ENCODE measurements at places on chromosomes 16 and 17.
A peak's percentile ranks its signal among the peaks of the same experiment; 100 is the strongest.

DNA sequence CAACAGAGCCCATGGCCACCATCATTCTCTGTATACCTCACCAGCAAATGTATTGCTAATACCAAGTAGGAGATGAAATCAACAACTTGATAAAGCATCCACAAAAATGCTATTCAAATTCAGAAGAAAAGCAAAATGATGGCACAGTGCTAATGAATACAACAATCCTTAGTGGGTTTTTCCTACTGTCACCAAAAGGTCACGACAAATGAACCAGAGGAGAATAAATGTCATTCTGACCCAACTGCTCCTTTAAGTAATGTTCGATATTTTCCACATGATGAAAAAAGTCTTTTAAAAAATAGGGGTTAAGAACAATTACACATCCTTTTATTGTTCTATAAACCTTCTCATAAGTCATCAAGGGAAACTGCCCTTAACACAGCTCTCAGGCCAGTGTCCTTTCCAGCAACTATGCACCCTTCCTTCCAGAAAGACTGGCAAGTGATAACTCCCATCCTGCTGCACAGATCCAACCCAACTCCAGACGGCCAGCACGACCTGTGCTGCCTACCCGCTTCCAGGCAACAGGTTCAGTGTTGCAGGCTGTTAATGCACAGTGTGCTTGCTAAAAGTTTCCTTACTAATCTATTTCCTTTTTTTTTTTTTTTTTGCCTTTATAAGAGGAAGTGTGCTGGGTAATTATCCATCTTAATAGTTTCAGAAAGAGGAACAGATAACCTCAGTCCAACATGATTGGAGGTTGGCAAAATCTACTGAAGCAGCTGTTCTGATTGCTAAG lies 15.4 kb downstream of the FBXO31 start:
- DNase-seq: no peak

GRCh38 chr16:57903656-57904055 lies 67.3 kb downstream of the CNGB1 start:
- DNase-seq: no peak

DNA sequence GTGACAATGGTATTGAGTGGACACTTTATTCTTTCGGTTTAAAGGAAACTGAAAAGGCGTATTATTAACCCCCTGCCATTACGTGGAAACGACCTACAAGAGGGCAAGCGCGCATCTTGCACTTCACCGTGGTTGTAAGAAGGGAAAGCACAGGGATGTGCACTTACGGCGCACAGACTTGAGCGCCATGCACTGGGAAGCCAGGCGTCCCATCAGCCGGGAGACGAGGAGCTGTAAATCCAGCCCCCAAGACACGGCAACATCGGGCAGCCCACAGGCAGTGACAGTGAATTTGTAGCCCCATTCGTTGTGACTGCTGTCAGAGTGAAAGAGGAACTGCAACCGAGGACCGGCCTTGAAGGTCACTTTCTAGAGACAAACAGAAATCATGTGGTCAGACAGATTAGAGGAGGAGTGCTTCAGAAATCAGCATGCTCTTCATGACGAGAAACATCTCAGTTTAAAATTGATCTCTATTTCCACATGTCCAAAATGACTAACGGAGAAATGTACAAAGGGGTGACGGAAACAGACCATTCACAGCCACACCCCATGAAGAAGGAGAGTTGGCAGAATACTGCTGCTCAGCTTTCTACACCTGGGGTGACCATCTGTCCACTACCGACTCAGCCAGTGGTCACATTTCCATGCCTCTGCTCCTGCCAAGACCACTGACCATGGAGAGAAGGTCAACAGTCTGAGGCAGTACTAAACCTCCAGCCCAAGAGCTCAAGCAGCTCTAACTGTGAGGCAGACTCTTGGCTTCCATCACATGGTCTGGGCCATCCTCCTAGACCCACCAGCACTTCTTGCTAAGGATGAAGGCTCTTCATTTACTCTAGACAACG lies 68.6 kb downstream of the ZZEF1 start:
- peak; percentile 12 for DNase-seq

DNA sequence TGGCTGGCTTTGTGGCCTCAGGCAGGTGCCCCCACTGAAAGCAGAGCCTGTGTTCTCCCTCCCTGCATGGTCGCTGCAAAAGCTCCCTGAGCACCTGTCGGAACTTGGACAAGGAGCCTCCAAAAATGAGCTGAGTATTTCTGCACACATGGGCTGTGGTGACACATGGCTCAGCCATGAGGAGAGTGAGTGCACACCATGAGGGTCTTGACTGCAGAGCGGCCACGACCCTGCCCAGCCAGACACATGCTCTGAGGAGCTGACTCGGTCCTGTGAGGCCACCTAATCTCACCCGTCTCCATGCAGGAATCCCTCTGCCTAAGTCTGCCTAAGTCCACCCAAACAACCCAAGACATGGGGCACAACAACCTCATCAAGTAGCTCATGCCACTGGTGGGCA lies 128.9 kb downstream of the DYNLRB2 start:
- no peak for DNase-seq

GRCh38 chr17:41518789-41519449 lies at the start of gene KRT15:
Gene KRT15, minus strand, starts transcription at chr17:41518890. Its CDS starts 63 bp downstream, at chr17:41518827.
- no peak for DNase-seq

DNA sequence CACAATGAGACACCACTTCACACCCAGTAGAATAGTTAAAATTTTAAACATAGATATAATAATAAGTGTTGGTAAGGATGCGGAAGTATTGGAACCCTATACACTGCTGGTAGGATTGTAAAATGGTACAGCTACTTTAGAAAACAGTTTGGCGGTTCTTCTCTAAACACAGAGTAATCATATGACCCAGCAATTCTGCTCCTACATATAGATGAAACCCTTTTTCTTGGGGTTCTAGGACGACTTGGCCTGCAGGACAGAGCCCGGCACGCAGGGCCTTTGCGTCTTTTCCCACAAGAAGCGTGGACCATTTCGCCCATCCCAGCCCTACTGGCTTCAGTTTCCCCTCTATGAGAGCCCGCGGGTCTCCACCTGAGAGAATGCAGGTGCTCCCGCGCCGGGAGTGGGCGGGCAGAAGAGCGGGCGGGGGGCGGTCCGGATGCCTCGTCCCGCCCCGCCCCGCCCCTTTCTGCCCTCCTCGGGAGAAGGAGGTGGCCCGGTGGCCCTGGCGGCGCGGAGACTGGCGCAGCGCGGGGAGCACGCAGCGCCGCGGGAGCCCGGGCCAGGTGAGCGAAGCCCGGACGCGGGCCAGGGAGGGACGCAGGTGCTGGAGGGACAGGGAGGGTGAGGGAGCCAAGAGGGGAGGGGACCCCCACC lies at the start of gene SDR42E2:
TSS of gene SDR42E2 (plus strand) at position 508 of the 657 bp plus-strand sequence. CDS start 3,077 bp downstream, outside the sequence.
- no peak for DNase-seq

DNA sequence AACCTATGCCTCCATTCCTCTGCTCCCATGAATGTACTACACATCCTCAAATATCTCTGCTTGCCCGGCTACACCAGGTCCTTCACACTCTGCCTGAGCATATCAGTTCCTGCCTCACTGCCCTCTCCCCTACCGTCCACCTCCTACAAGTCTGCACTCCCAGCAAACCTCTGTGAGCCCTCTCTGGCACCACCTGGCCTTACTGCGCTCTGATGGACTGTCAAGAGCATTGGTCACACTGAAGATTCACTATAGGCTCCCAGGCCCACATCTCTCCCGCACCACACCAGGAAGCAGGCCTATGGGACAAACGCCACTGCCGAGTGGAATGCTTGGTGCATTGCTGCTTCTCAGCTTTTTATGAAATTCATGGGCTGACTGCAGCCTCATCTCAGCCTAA lies 8.9 kb downstream of the GINS2 start:
- DNase-seq: no peak

DNA sequence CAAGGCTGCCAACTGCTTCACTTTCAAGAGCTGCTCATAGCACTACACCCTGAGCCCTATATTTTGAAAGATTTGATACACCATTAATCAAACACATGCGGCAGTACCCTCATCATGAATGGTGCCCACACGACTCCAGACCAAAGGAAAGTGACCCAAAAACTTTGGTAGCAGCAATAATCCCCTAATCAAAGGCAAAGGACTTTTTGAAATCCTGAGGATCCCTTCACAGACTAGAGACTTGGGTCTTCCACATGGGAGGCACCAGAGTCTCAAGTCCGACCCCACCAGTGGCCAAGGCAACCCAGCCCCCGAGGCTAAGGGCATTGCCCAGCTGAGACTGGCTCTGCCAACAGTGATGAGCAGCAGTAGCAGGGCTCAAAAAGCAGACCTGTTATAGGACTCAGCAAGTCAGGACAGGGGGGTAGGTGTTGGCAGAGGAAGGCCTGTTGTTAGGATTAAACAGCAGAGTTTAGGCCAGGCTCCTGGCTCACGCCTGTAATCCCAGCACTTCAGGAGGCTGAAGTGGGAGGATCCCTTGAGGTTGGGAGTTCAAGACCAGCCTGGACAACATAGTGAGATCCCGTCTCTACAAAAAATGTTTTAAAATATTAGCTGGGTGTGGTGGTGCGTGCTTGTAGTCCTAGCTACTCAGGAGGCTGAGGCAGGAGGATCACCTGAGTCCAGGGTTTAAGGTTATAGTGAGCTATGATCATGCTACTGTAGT lies 3.2 kb downstream of the TRIM25 start:
- no peak for DNase-seq

DNA sequence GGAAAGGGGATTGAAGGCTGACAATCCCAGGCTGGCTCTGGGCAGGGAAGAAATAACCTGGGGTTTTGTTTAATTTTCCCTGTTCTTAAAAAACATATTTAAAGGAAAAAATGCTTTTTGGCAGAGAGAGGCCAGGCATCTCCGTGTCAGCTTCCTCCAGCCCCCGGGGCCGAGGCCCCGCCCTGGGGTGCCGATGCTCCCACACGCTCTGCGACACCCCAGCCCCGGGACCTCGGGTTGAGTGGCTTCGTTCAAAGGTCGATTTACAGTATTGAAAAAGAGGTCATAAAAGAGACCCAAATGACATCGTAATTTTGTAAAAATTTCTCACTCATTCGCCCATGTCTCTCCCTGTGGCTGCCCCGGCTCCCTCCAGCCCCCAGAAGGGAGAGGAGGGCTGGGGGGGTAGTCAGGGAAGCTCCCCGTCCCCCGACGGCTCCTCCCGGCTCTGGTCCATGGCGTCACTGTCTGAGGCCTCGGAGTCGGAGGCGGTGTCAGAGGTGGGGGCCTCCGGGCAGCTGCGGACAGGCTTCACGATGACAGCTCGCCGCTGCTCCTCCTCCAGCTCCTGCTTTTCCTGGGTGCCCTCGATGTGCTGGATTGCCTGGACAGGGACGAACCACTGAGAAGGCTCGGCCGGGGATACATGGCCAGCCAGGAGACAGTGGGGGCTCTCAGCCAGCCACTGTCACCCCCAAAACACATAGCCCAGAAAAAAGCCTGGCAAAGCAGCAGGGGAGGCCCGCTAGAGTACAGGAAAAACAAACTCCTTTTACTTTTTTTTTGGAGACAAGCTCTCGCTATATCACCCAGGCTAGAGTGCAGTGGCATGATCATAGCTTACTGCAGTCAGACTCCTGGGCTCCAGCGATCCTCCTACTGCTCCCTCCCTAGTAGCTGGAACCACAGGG lies 14.9 kb downstream of the TFAP4 start:
- no peak for DNase-seq

DNA sequence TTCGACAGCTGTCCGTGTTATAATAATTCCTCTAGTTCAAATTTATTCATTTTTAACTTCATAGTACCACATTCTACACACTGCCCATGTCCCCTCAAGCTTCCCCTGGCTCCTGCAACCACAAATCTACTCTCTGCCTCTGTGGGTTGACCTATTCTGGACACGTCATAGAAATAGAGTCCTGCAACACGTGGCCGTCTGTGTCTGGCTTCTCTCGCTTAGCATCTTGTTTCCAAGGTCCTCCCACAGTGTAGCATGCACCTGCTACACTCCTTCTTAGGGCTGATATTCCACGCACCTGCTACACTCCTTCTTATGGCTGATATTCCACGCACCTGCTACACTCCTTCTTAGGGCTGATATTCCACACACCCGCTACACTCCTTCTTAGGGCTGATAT lies 16.5 kb downstream of the SCGB1C2 start:
- no peak for DNase-seq

- DNase-seq: no peak
Measured at GRCh38 chr16:48197294-48197693, 41.5 kb upstream of the ABCC12 start.

DNA sequence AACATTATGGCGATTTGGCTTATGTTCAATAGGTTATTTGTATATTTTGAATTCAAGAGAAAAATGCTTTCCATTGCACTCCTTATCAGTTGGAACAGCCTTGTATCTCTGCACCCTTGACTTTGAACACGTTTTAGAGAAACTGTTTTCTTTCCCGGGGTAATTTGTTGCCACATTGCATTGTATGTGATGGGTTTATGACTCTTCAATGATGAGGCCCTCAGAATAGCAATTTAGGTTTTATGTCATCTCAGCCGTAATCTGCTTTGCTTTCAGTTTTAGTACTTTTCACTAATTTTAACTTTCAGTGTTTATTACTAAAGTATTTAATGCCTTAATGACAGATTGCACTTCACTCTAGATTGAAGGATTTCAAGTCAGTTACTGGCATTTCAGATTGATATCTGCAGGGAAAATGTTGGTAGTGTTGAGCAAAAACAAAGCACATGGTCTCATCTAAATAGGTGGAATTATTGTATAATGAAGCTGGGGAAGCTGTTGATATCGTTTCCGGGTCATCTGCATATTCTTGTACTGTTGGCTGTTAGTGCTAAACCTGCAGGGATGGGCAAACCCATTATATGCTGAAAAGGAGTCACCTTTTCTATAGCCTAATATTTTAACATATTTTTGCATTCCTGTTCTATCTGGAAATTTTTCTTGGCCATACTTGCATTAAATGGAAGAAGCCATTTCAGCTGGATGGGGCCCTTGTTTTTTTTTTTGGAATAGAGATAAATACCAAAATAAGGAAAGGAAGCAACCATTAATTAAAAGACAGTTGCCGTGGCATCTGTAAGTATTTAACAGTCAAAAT lies 2.0 kb downstream of the LUC7L3 start:
- no peak for DNase-seq

DNA sequence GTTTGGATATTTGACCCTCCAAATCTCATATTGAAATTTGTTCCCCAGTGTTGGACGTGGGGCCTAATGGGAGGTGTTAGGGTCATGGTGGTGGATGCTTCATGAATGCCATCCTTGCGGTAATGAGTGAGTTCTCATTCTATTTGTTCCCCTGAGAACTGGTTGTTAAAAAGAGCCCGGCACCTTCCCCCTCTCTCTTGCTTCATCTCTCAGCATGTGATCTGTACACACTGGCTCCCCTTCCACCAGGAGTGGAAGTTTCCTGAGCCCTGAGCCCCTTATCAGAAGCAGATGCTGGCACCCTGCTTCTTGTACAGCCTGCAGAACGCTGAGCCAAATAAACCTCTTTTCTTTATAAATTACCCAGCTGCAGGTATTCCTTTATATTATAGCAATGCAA lies 25.6 kb downstream of the PIK3R6 start:
- no peak for DNase-seq

- no peak for DNase-seq
Measured at GRCh38 chr17:30323262-30323894, 10.5 kb downstream of the TMIGD1 start.

DNA sequence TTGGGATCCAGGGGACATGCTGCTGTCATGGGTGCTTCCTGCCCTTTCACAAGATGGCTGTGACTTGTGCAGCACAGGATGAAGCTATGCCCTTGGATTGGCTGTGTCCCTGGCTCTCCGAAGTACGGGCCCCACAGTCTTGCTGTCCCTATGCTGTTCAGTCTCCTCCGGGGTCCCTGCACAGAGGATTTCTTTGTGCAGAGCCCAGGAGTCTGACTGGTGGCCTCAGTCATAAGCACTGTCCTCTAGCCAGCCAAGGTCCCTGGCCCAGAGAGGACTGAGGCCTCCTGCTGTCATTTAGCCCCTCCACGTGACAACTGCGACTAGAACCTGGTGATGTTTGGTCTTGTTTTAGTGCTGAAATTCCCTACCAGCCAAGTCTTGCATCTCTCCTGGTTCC lies 42.4 kb upstream of the CRISPLD2 start:
- DNase-seq: no peak

Measured in hippocampal formation (tissue), 2 donors.